Activated CD4-positive, alpha-beta T cell treated with anti-CD3 and anti-CD28 coated beads for 48 hours (primary cell): ENCODE measurements at places on chromosomes 2 and 18.

GRCh38 chr18:75214766-75215510 lies 4.3 kb downstream of the TSHZ1 start:
- no peak for DNase-seq

- DNase-seq, result no peak
These were observed 348.6 kb downstream of the TNS1 start for GRCh38 chr2:217654168-217654567.

DNA sequence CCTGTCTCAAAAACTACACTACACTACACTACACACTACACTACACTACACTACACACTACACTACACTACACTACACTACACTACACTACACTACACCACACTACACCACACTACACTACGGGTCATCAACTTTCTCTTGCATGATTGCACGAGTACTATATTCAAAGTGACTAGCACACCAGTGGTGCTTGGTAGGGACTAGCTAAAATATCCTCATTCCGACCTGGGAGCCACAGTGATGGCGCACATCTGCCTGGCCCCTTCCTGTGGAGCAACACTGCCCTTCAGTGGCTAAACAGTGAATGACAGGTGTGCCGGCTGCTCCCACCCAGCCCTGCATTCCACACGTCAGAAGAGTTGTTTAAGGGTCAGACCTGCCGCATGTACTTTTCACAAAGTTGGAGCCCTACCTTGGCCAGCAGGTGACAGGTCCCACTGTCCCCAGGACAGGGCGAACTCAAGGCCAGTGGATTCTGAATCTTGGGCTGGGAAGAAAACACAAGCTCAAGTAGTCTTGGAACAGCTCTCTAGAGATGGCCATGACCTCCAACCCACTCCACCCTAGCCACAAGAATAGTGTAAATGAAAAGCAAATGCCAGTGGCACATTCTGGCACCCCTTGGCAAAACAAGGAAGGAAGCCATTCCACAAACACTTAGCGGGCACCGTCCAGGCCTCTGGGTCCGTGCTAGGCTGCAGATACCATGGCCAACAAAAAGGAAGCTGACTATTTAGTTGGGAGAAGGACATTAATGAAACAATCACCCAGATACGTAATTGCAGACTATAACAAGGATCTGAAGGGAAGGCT lies 79.7 kb upstream of the MSH2 start:
- peak; percentile 78 for DNase-seq

DNA sequence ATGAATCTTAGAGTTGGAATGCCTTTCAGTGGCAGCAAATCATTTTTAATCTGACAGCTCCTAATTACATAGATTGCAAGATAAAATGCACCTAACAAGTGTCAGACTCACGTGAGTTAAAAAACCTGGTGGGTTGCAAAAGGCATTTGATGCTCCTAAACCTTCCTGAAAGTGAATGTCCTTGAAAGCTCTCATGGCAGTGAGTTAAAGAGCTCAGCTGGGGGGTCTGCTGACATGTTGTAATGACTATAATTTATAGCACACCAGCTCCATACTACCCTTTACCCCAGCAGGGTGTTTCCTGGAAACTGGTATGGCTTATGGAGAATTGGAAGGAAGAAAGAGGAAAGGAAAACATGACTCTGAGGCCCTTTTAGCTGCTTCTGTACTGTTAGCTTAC lies 91.9 kb upstream of the CAVIN2 start:
- no peak for DNase-seq

- no peak for DNase-seq
These were observed 19.4 kb upstream of the SP5 start for GRCh38 chr2:170695521-170696410.

- DNase-seq, result no peak
These were observed 7.0 kb downstream of the KIAA1328 start for GRCh38 chr18:36835927-36836326.

DNA sequence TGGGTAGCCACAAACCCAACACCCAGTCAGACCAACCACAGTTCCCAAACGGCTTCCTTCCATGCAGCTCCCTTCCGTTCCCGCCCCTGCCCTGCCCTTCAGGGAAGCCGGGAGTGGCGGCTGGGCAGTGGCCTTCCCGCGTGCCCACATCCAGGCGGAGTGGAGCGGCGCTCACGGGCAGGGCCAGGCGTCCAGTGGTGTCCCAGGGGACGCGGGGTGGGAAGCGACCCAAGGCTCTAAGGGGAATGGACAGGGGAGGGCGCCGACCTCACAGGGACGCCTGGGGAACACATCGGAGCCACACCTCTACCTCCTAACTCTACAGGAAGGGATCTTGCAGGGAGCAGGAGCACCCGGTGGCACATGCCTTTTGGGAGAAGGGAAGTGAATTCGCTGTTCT lies 225.9 kb upstream of the MGAT5 start:
- no peak for DNase-seq
